Suppressor macrophage (primary cell): ENCODE measurements at places on chromosomes 5 and 9.

GRCh38 chr9:94805585-94805984 is 79.1 kb downstream of the AOPEP start:
- DNase-seq: peak; percentile 66

DNA sequence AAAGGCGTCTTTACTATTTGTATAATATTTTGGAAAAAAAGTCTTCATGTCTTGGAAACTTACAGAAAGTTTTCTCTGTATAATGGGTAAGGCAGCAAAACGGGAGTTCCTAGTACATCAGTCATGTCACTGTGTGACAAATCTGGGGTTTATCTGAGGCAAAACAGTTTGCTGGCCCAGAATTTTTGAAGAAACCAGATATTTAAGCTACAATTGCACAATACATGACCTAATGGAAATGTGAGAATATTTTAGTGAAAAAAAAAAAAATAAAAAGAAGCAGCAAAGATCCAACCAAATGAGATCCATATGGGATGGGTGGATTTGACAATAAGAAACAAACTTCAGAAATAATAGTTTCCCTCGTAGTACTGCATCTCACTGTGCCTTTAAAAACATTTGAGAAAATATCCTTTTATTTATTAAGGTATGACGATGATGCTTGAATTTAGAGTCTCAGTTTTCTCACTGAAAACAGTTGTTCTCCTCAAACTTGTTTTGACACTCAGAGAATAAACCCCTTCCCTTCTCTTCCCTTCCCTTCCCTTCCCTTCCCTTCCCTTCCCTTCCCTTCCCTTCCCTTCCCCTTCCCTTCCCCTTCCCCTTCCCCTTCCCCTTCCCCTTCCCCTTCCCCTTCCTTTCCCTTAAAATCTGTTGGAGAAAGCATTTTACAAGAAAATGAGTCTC is 180.5 kb upstream of the TUT7 start:
- no peak for DNase-seq

GRCh38 chr9:19018201-19018600 is 14.8 kb downstream of the SAXO1 start:
- DNase-seq: peak; percentile 23

- DNase-seq: peak; percentile 88
These were observed 146.2 kb downstream of the GOLPH3 start for GRCh38 chr5:32027717-32028458.

DNA sequence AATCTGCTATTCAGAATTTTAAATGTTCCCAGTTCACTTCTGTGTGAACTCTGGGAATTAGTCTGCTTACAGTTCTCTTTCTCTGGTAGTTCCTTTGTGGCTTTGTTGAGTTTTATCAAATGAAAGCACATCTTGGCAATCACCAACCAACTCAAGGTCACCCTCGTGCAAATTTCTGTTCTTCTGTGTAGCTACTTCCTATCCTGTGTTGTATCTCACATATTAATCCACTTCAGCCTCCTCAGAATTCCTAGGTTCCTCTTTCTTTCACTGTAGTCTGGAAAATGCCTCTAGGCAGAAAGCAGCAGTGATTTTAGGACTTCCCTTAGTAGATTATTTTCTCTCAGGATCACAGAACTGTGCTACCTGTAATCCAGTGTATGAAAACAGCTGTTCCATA is 100.3 kb downstream of the AUH start:
- peak; percentile 75 for DNase-seq

GRCh38 chr5:148842161-148842560 is 15.8 kb downstream of the ADRB2 start:
- no peak for DNase-seq

DNA sequence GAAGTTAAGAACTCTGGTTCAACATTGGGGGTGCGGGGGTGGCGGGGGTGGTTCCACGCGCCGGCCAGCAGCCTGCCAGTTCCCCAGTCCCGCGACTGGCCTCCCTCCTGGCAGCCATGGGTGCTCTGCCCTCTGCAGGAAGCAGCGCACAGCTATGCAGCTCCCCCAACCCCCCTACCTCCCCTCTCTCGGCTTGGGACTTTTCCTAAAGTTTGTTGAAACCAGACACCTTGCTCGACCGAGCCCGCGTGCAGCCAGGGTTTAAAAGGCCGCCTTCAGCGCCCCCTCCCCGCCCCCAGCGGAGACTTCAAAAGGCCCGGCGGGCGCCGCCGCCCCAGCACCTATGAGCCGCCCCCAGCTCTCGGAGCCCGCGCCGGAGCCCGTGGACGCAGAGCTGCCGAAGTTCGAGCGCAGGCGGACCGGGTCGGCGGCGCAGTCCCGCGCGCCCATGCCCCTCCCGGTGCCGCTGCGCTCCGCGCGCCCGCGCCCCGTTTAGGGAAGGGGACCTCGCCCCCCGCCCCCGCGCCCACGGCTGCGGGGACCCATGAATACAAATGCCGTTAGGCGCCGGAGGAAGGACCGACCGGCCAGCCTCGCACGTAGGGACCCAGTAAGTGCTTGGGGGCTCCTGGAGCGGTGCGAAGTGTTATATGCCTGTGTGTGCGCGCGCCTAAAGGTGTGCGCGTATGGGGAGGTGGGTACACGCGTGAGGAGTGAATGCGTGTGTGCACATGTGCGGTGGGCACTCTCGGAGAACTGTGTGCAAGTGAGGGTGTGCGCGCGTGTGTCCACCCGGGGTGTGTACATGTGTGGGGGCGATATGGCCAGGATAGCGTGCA is 1.4 kb upstream of the COL27A1 start:
- DNase-seq: peak; percentile 11

DNA sequence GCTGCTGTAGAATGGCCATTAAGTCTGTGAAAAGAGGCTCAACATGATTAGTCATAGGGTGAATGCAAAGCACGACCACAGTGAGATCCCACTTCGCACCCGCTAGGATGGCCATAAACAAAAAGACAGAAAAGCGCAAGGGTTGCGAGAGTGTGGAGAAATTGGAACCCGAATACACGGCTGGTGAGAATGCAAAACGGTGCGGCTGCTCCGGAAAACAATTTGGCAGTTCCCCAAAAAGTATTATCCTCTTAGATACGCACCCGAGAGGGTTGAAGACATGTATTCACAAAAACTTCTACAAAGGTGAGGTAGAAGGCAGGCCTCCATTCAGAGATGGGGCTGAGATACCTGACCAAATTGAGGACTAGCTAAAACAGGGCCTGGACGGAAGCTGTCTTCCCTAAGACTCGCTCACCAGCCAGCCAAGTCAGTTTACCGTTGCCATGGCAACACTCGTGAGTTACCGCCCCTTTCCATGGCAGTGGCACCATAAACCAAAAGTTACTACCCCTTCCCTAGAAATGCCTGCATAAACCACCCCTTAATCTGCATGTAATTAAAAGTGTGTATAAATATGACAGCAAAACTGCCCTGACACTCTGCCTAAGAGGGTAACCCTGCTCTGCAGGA is 726 bp upstream of the PSMB7 start:
- DNase-seq: no peak

GRCh38 chr9:3916984-3917383 is 382.9 kb downstream of the GLIS3 start:
- DNase-seq: no peak

DNA sequence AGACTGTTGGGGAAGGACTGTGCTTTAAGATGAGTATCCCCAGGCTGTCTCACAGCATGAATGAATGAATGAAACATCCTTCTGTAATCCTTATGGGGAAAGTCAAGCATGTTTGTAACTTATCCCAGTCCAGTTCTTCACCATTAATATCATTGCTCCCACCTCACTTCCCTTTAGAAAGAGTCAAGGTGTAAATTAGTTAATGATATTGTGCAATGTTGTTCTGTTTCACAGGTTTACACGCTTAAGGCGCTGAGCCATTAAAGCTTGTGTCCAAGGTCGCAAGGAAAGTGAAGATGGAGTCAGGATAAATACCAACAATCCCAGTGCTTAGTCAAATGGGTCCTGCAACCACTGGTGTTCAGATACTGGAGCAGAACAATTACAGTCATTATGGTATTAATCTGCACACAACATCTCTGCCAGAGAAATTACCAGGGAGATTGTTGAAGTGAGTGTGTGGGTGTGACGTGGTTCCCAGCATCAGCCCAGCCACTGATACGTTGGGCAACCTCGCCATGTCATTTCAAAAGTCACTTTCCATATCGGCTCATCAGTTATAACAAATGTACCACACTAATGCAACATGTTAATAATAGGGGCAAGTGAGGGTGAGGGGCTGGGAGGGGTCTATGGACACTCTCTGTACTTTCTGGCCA is 1.5 kb upstream of the MYO10 start:
- DNase-seq: peak; percentile 43

DNA sequence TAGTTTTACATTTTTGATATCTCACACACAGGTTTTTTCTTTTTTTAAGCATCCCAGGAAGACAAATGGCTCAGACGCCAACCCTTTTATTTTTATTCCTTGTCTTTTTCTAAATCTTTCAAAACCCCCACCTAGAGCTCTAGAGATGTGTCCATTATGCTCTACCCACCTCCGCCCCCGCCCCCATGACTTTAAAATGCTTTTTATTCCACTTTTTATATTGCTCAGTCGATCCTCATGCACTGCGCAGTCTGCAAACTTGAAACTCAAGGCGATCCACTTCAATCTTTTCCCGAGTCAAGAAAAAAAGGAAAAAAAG is 411 bp upstream of the MAT2B start:
- DNase-seq: no peak

DNA sequence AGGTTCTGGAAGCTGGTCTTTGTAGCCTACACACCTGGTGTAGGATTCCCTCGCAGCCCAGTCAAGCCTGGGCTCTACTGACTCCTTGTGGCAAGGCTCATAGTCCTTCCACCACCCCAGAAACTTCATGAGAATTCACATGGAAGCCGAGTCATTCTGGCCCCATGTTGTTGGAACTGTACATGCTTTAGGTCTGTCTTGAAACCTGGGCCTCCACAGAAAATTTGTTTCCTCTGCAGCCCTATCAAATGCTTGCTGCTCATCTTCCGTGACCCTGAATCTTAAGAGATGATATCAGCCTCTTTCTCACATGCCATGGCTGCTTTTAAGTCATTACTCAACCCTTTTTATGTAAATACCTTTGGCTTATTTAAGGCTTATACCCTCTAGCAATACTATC is 113.4 kb upstream of the GRHPR start:
- no peak for DNase-seq

- peak; percentile 42 for DNase-seq
These were observed 3.3 kb downstream of the AFAP1L1 start for GRCh38 chr5:149274939-149275338.

GRCh38 chr5:69415584-69415958 is 655 bp downstream of the MARVELD2 start:
- no peak for DNase-seq

GRCh38 chr5:1324719-1325190 is 20.1 kb downstream of the CLPTM1L start:
- no peak for DNase-seq

DNA sequence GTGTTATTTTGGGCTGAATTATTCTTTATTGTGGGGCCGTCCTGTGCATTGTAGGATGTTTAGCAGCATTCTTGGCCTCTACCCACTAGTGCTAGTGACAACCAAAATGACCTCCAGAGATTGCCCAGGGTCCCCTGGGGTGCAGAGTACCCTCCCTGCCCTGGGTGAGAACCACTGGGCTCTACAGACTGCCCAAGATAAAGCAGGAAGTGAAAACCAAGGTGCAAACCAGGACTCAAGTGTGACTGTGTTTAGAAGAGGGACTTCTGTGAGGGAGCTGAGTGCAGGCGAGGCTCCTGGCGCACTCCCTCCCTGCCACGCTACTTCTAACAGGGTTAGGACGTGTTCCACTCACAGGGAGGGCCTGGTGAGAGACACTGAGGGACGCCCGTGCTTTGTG is 41.6 kb downstream of the USP20 start:
- no peak for DNase-seq

DNA sequence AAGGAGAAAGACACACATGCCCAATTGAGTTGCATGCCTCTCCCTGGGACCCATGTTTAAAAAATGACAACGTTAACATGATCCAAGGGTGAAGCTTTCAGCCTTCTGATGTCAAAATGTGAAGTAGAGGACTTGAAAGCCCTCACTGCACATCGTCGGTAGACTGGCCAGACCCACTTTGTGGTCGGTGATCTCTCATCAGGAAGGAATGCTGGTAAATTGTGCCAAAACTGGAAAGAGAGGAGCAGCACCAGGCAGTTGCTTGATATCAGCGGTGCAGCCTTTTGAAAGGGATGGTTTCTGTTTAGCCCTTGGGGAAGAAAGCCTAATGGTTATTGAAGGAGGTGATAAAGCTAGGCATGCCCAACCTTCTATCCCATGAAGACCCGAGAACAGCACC is 125.3 kb upstream of the MARCHF11 start:
- DNase-seq: no peak

DNA sequence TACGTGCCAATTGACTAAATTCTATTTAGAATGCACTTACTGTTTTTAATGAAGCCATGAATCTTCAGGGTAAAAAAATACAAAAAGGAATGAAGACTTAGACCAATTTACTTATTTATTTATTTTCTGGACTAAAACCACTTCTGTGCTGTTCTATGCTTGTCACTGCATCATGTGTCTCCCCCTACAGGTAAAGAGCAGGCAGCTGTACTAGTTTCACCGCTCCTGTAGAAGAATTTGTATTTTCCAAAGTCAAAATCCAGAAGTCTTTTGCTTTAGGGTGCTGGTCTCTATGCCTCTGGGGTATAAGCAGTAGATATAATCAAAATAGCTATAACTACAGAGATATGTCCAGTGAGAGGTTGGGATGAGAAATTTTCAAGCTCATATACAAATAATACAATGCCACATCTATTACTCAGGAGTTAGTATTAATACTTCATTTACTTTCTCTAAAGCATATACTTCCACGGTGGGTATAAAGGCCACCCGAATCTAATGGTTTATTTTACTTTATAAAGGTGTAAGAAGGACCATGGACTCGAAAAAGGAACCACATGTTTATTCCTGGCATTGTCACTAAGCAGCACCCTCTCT is 591.5 kb downstream of the RAB3C start:
- peak; percentile 46 for DNase-seq

GRCh38 chr5:95760273-95761191 is 29.4 kb downstream of the RHOBTB3 start:
- peak; percentile 32 for DNase-seq

DNA sequence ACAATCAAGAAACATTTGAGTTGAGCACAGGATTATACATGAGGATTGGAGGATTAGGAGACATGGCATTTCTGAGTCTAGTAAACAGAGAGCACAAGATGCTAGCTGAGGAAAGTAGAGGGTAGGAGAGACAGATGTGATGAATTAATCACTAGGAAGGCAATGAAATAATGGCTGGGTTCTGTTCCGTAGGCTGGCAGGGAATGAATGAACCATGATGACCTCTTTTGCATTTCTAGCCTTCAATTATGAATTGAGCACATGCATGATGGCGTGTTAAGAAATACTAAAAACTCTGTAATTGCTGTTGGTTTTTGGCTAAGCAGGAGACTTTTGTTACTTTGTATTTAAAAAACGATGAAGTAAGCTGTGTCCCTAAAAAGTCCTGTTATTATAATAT is 420.0 kb upstream of the TLE4 start:
- no peak for DNase-seq

DNA sequence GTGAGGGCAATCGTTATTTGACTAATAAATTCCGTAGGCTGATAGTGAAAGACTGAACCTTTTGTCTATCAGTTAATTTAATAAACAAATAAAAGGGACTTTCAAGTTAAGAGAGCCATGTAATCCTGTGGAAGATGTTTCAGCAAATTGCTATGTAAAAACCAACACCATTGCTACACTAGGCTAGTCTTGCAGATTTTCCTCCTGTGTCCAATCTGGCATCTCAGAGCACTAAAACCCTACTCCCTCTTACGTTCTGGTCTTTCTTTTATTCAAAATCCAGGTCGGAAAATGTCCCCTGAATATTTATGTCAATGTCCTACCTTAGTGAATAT is 478.8 kb upstream of the TNC start:
- no peak for DNase-seq

- DNase-seq: no peak
These were observed 25.0 kb downstream of the C5orf15 start for GRCh38 chr5:133943475-133943817.
